ENCODE measurements at places on chromosomes 4 and X.

DNA sequence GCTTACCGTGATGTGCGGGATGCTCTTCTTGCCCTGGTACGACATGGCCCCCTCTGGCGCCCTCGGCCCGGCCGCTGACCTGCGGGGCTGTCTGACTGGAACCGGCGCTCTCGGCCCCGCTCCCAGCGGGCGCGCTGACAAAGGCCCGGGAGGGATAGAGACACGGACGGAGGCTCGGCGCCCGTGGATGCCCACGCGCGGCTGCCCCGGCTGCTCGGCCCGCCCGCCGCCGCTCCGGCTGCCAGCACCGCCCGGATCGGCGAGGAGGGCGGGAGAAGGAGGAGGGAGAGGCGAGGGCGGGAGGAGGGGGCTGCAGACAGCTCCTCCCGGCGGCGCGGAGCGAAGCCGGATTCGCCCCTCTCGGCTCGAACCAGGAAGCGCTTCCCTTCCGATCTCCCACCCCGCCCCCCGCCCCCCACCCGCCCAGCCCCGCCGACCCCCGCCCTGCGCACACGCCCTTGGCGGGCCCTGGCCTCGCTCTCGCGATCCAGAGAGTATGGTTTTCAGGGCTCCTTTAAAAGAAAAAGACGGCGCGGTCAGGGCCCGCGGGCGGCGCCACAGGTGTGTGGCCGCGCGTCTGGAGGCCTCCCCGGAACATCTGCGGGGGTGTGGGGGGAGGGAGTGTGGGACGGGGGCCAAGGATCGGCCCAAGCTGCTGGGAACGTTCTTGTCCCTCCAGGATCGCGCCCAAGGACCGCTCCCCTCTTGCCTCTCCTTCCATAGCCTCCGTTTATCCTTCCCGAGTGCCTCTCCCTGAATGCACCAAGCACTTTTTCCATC is 4.5 kb downstream of the CRMP1 start:
- no peak for DNase-seq

- no peak for DNase-seq
Measured at GRCh38 chr4:154836030-154836429, 55.0 kb downstream of the RBM46 start.

DNA sequence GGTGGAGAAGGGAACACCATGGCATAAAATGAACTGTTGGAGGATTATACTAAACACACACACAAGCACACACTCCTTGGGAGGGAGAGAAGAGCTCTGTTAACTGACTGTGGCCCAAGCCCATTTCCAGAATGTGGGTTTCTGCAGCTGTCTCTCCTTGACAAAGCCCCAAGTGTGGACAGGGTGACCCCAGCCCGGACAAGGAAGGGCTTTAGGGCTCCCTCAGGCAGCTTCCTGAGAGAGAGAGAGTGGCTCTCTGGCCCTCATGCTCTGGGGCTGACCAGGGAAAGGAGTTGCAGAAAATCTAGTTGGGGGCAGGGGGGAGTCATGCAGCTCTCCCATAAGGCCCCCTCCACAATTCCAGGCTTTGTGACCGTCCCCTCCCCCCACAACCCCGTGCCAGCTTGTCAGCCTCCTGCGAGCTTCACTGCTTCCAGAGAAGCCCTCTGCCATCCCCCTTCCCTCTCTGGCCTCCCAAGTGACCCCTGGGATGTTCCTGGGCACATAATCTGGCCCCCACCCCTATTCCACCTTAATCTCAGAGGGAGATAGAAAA is 590 bp downstream of the ARHGEF9 start:
- no peak for DNase-seq

- no peak for DNase-seq
Measured at GRCh38 chr4:95979961-95980876, 140.3 kb downstream of the PDHA2 start.

- DNase-seq = no peak
Measured at GRCh38 chr4:124722071-124722470, 9.5 kb upstream of the ANKRD50 start.

DNA sequence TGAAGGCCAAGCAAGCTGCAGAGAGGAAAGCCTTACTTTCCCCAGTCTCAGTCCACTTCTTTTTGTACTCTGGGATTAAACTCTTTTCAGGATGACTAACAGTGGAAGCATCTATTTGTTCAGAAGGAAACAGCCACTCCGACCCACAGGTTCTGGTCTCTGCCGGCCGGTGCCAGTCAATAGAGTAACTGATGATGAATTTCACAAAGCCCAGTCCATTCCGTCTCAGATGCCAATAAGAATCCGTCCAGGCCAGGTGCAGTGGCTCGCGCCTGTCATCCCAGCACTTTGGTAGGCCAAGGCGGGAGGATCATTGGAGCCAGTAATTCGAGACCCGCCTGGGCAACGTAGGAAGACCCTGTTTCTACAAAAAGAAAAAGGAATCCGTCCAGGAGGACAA is 58.5 kb upstream of the HELT start:
- DNase-seq = no peak

- no peak for DNase-seq
Measured at GRCh38 chr4:117326091-117326490, 240.7 kb upstream of the TRAM1L1 start.

DNA sequence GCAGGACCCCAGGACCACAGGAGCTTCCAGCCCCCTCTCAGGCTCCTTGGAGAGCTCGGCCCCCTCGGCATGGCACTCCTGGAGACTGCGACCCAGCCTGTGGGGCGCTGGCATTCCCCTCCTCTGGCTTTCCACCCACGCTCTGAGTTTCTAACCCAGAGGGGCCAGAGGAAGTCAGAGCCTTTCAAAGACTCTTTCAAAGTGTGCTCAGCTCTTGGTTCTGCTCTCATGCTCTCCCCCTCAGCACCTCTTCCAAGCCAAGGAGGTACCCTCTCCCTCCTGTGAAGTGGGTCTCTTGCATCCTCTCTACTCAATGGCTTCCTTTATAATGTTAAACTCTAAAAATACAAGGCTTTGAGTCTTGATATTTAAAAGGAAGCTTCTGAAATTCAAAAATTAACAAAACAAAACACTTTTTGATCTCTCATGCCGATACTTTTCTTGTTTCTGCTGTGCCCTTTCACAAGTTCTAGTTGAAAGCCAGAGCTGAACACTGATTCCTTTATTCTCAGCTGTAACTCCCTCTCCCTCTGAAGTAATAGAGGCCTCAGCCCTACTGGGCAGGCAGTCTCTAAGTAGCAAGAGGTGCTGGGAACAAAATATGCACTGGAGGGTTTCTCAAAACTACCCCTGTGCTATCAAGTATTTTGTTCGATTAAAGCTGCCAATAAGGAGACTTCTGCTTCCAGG is 82.8 kb downstream of the NAT8L start:
- DNase-seq = peak; percentile 47

GRCh38 chr4:25862411-25863346 is at the start of gene SEL1L3:
TSS of gene SEL1L3 (minus strand) at chr4:25862988. CDS start at chr4:25862836, 152 bp downstream.
- peak; percentile 84 for DNase-seq

DNA sequence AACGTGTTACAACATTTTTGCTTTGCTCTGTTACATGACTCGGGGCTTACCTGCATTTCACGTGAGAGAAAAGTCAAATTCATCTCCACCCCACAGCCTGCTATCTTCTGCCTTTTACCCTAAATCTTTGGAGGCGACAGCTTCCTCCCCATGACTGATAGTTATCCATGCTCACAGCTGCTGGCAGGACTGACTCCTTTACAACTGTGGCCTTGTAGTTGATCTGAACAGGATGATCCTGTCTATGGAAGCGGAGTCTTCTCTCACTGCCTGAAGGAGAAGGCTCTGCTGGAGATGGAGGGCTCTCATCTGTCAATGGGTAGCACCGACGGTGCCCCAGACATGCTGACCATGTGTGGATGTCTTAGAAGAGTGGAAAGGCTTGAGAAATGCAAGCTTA is 151.0 kb downstream of the CBR4 start:
- no peak for DNase-seq
